ENCODE measurements at places on chromosomes 5 and 9.
A peak's percentile ranks its signal among the peaks of the same experiment; 100 is the strongest.

DNA sequence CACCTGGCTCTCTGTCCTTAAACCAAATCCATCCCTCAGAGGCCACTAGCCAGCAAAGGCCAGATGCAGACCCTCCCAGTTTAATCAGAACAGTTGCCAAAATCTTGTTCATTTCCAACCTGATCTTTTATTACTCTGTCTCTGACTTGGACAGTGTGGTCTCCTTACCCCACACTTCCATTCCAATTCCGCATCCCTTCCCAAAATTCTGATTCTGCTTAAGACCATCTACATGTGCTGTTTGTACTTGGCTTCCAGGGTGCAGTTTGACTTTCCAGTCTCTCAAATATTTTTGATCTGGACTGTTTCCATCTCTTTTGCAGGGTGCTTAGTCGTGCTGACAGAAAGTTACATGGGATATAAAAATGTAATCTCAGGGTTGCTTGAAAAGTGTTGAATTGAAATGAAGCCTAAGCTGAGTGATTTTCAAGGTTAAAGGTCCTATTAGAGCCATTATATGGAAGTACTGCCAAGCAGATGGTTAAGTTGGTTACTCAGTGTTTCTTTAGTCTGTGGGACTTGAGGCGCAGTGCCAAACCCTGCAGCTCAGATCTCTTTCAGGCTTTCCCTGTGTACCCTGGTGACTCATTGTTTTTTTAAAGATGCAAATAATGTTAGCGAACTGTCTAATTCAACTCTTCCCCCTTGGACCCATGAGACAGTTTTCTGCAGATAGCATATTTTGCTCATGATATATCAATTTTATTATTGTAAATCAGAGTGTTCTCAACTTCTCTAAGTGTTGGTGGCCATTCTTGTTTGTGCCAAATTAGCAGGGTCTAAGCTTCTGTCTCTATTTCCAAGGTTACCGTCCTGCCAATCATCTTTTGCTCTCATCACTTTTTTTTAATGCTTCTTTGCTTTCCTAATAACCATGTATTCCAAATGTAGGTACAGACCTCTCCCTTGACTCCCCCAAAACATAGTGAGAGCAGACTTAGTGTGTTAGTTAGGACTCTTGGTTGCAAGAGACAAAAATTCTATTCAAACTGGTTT, 18.2 kb upstream of the DCP2 start:
- DNase-seq: peak; percentile 33

GRCh38 chr5:168120401-168121137, 170.9 kb upstream of the WWC1 start:
- DNase-seq: no peak

GRCh38 chr9:7228726-7229125, 471.0 kb downstream of the KDM4C start:
- no peak for DNase-seq

DNA sequence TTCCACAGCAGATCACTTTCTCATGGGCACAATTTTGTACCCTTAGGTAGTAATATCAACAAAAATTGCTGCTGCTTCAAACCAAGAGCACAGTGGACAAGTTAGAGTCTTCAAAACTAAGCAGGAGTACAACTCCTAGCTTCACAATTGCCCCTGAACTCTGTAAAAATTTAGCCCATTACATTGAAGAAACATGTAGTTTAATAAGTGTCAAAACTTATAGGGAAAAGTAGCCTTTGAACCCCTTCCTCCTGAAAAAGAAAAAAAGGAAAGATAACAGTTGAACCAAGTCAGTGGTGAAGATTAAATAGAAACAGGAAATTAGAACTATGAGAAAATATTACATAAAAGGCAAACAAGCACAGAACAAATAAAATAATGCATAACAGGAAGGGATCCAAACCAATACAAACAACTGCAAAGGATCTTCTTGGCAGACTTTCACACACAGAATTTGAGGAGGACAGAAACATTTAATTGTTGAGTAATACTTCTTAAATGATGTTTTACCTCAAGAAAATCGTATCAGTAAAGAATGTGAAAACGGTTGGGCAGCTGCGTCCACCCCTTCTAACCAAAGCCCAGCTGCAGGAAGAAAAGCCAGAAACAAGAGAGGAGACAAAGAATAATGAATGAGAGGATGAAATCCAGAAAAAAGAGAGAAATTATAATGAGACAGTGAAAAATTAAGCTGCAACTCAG, 636.0 kb downstream of the NR2F1-AS1 start:
- no peak for DNase-seq

- DNase-seq: no peak
Observed at GRCh38 chr5:121987685-121988073, 25.9 kb downstream of the SRFBP1 start.

DNA sequence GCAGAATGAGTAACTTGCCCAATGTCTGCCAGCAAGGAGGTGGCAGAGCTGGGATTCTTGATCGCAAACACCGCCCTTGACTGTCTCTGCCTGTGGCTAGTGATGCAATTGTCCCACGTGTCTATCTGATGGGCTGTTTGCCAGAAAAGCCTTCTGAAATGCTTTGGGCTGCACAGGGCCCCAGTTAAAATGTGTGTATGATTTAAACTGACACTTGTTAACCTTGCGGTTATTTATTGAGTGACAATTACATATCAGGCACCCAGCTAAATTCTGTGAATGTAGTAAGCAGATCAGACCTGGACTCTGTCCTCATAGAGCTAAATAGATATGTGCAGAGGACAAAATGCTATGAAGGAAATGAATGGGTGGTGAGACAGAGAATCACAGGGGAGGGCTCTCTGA, 11.6 kb upstream of the IL12B start:
- no peak for DNase-seq

GRCh38 chr9:91954841-91955471, 4.9 kb upstream of the ROR2 start:
- DNase-seq: peak; percentile 10

- DNase-seq: no peak
Observed at GRCh38 chr5:180166176-180166575, 42.8 kb downstream of the RASGEF1C start.

DNA sequence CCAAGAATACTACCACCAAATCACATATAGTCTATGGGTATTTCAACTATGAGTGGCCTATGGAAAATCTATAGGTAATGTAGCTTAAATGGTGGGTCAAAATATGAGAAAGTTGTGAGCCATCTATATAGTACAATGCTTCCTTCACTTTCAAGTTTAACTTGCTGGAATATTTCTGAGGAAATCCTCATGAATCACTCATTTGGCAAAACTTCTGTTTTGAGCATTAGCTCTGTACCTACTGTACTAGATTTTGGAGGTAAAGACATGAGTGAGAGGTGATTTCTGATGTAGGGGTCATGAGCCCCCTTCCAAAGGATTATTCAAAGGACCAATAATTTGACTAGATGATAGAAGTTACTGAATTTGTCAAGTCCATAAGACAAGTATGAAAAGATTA, 80.6 kb upstream of the DAB2 start:
- no peak for DNase-seq

DNA sequence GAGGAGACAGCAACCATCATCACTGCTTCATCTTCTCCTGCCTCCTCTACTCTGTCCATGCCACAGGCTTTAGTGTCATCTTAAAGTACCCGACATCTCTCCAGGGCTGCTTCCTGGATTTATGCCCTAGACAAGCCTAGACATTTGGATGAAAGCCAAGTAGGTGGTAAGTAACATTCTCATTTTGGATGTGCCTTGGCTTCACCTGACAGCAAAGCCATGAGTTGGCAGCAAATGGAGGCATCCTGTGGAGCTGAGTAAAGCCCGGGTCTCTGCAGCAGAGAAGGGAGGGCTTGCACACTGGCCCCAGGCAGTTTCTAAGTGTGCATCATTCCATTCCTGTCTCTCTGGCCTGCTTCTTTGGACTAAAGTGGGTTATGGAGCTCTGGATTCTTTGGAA, 299.1 kb downstream of the DMAC1 start:
- DNase-seq: no peak
